SJSA1 (cell line): ENCODE measurements at places on chromosomes 12 and 14. TPM values are rescaled to one million over a fixed set of nuclear protein-coding genes. Genes with fewer than 3 reads are reported as not detected.
A peak's percentile ranks its signal among the peaks of the same experiment; 100 is the strongest.

- peaks cover 35% of the 10 kb centered on the region for H3K4me1 ChIP-seq
- peaks cover 97% of the 10 kb centered on the region for H3K36me3 ChIP-seq
- no peaks in the 10 kb centered on the region for H3K27me3 ChIP-seq
- H3K27ac ChIP-seq: no peak overlapping the region
- H3K4me3 ChIP-seq: no peak overlapping the region
- DNase-seq: no peak
Measured at GRCh38 chr12:105202202-105202601, 33.8 kb downstream of the APPL2 start.

- H3K27me3 ChIP-seq: no peaks in the 10 kb centered on the region
- peak; percentile 80 for DNase-seq
- peak overlapping the region; percentile 86 for H3K27ac ChIP-seq
- H3K4me1 ChIP-seq: peaks cover 28% of the 10 kb centered on the region
- H3K4me3 ChIP-seq: no peak overlapping the region
- H3K36me3 ChIP-seq: peaks cover 5% of the 10 kb centered on the region; the same call in 1 of the 2 replicates
Measured at GRCh38 chr12:45284096-45284901, 68.4 kb downstream of the ANO6 start.

CLEC2B gene
- total RNA-seq: 70.8 and 96.8 TPM in 2 replicates

GRCh38 chr12:122859303-122860039 is 24.2 kb downstream of the HIP1R start:
- H3K4me1 ChIP-seq: 0 out of 2 replicates have a peak, but pooled peaks cover 3% of the 10 kb centered on the region
- no peaks in the 10 kb centered on the region for H3K27me3 ChIP-seq
- H3K27ac ChIP-seq: no peak overlapping the region
- peaks cover 31% of the 10 kb centered on the region for H3K36me3 ChIP-seq

GRCh38 chr12:2649201-2650030 is 145.4 kb upstream of the FKBP4 start:
- peak; percentile 52 for DNase-seq
- no peaks in the 10 kb centered on the region for H3K27me3 ChIP-seq
- H3K4me3 ChIP-seq: no peak overlapping the region
- H3K36me3 ChIP-seq: no peaks in the 10 kb centered on the region
- H3K4me1 ChIP-seq: peaks cover 11% of the 10 kb centered on the region

DNA sequence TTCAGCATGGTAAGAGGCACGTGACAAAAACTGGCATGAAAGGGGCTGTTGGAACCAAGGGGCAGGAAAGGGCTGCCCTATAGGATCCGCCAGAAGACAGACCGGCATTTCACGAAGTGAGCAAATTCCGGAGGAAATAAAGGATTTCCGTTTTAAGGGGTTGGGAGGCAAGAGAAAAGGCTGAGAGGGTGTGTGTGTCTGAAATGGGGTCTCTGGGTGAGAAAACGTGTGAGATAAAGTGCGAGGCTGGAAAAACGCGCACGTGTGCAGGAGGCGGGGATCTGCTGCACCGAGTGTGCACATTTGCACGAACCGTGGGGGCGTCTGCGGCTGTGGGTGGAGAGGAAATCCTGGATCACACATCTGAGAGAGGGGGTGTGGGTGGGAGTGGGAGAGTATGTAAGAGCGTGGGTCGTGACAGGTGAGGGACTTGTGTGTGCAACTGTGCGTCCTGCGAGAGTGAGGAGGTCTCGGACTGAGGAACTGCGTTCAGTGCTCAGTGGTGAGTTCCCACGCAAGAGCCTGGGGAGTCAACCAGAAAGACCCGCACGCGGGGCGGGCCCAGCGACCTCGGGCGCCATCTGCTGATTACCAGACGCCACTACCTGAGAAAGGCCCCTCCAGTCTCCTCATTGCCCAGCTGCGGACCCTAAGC is 37.0 kb upstream of the P2RX7 start:
- no peak overlapping the region for H3K27ac ChIP-seq
- peak overlapping the region; percentile 23 for H3K4me3 ChIP-seq
- DNase-seq: peak; percentile 67
- H3K36me3 ChIP-seq: no peaks in the 10 kb centered on the region
- H3K27me3 ChIP-seq: no peaks in the 10 kb centered on the region

DNA sequence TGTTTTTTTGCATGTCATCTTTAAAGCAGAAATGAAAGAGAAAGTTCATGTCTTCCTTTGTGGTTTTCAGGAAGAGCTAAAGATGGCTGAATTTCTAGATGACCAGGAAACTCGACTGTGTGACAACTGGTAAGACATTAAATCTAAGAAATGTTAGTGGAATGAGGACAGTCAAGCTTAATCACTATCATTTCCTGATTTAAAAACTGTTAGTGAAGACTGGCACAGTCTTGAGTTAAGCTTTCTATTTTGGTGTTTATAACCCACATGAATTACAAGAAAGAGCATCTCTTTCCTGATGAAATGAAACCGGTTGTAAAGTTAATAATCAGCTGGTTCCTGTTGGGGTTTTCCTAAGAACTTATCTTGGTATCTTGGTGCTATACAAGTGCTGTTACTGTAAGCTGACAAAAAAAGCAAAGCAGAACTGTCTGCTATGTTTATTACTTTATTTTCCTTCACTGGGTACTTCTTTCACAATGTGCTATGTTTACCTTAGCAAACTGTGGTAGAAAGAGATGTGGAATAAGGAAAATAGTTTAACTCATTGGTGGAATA is 5.2 kb downstream of the TRAFD1 start:
- H3K27me3 ChIP-seq: no peaks in the 10 kb centered on the region
- DNase-seq: peak; percentile 58
- peak overlapping the region; percentile 66 for H3K27ac ChIP-seq
- peaks cover 42% of the 10 kb centered on the region for H3K4me1 ChIP-seq
- H3K36me3 ChIP-seq: peaks cover 43% of the 10 kb centered on the region

DNA sequence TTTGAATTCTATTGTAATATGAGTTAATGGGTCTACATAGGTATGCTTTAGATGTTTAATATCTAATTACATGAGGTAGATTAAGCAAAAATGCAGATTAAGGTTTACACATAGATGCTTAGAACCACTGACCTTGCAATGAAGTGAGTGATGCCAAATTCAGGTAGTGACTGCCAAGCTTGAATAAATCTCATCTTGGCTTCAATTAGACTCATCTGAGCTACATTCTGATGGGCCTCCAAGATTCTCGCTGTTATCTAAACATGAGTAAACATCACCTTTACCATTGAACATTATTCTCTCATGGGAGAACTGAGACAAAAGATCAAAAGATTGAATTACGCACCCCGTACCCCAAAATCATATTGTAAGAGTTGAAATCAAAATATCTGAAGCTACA is 68.8 kb upstream of the GNPNAT1 start:
- H3K27me3 ChIP-seq: no peaks in the 10 kb centered on the region
- peaks cover 29% of the 10 kb centered on the region for H3K4me1 ChIP-seq
- no peak overlapping the region for H3K4me3 ChIP-seq
- no peak for DNase-seq
- peaks cover 77% of the 10 kb centered on the region for H3K36me3 ChIP-seq
- H3K27ac ChIP-seq: no peak overlapping the region

DNA sequence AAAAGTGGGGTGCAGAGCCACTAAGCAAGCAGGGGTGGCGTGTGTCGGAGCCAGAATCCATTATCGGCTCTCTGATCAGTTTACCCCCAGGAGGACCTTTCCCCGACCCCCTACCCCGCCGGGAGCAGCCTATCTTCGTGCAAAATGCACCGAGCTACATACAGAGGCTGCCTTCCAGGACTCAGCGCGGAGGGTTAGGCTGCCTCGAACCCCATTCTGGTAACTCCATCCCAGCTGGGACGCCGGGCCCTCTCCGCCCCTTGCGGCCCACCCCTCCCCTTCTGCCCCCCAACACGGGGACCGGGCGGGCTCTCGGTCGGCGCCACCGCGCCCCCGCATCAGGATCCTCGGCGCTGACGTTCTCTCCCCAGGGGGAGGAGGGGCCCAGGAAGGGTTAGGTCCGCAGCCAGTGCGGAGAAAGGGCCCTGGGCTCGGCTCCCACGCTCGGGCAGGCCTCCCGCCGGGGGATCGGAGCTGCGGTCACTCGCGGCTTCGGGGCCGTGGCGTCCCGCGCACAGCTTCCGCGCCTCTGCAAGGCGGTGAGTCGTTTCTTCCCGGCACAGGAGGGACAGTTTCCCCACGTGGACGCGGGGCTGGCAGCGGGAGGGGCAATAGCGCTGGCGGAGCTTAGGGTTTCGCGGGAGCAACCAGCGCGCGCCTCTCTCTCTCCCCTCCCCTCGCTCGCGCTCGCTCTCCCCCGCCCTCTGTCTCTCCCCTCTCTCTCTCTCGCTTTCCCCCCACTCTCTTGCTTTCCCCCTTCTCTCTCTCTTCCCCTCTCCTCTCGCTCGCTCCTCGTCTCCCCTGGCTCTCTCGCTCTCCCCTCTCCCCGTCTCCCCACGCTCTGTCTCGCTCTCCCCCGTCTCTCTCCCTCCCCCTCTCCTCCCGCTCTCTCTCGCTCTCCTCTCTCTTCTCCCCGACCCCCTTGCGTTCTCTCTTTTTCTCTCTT is 12.5 kb upstream of the MAP3K9 start:
- H3K27me3 ChIP-seq: peaks cover 14% of the 10 kb centered on the region
- DNase-seq: no peak
- H3K27ac ChIP-seq: no peak overlapping the region
